ENCODE measurements at places on chromosomes 16 and 17. TPM values are rescaled to one million over a fixed set of nuclear protein-coding genes. Genes with fewer than 3 reads are reported as not detected.

The CLEC18C gene
- 0.13 TPM for total RNA-seq

The CFDP1 gene
- 47.1 TPM for total RNA-seq

The DPEP2 gene
- not detected for total RNA-seq

The HID1 gene
- 0.32 TPM for total RNA-seq

The NPB gene
- 0.13 TPM for total RNA-seq

The SDR42E1 gene
- 9.9 TPM for total RNA-seq

The ABCC12 gene
- under 0.01 TPM for total RNA-seq

The C1QTNF1 gene
- total RNA-seq, result 39.5 TPM

The KRT39 gene
- not detected for total RNA-seq

The ALOX15 gene
- total RNA-seq, result not detected

The MIS12 gene
- 10.6 TPM for total RNA-seq

The KRTAP4-3 gene
- not detected for total RNA-seq

The KRT33A gene
- total RNA-seq, result not detected

The FOXF1 gene
- total RNA-seq, result 0.13 TPM

The KRTAP3-2 gene
- total RNA-seq, result not detected

The YBX2 gene
- 0.13 TPM for total RNA-seq

The MMP25 gene
- total RNA-seq, result not detected

The CD300LB gene
- not detected for total RNA-seq

The NPIPA2 gene
- total RNA-seq, result 0.52 TPM

The PHKB gene
- 98.8 TPM for total RNA-seq

The CD68 gene
- total RNA-seq, result 116 TPM

The WFDC1 gene
- 0.43 TPM for total RNA-seq

The CTRB1 gene
- total RNA-seq, result not detected

The SOST gene
- not detected for total RNA-seq

The DNAAF8 gene
- 1.8 TPM for total RNA-seq

The PRSS53 gene
- total RNA-seq, result 1.9 TPM

The SCARF1 gene
- total RNA-seq, result 0.97 TPM

The CIBAR2 gene
- total RNA-seq, result not detected

The GRAP gene
- under 0.01 TPM for total RNA-seq

The TNFRSF17 gene
- total RNA-seq, result not detected

The TNP2 gene
- not detected for total RNA-seq

The LRRC46 gene
- 0.13 TPM for total RNA-seq

The KCNJ2 gene
- total RNA-seq, result 2.3 TPM

The ARL5C gene
- not detected for total RNA-seq

The RBFOX1 gene
- not detected for total RNA-seq

The CCL8 gene
- 0.97 TPM for total RNA-seq

The NTN1 gene
- total RNA-seq, result 10.8 TPM

The SLC35G6 gene
- total RNA-seq, result not detected

The ULK2 gene
- total RNA-seq, result 31.0 TPM

The CYGB gene
- 10.7 TPM for total RNA-seq

The CHST4 gene
- 0.26 TPM for total RNA-seq
